Neural cell (in vitro differentiated cells): ENCODE measurements at places on chromosomes 4 and X. TPM values are rescaled to one million over a fixed set of nuclear protein-coding genes. Genes with fewer than 3 reads are reported as not detected.

The RPL9 gene
- polyA plus RNA-seq = 5,091 and 5,676 TPM in 2 replicates

The PAGE1 gene
- polyA plus RNA-seq = not detected in 2 replicates

The CXCL13 gene
- polyA plus RNA-seq = 0.34 TPM in 1 of 2 replicates, not detected in the other

The RPS6KA6 gene
- 12.9 and 15.3 TPM in 2 replicates for polyA plus RNA-seq

The XPNPEP2 gene
- not detected in 2 replicates for polyA plus RNA-seq

The MAGEA1 gene
- polyA plus RNA-seq = not detected in 2 replicates
